ENCODE measurements at places on chromosomes 6 and 20.

- DNase-seq = no peak
Observed at GRCh38 chr20:48070991-48071652, 285.8 kb upstream of the SULF2 start.

DNA sequence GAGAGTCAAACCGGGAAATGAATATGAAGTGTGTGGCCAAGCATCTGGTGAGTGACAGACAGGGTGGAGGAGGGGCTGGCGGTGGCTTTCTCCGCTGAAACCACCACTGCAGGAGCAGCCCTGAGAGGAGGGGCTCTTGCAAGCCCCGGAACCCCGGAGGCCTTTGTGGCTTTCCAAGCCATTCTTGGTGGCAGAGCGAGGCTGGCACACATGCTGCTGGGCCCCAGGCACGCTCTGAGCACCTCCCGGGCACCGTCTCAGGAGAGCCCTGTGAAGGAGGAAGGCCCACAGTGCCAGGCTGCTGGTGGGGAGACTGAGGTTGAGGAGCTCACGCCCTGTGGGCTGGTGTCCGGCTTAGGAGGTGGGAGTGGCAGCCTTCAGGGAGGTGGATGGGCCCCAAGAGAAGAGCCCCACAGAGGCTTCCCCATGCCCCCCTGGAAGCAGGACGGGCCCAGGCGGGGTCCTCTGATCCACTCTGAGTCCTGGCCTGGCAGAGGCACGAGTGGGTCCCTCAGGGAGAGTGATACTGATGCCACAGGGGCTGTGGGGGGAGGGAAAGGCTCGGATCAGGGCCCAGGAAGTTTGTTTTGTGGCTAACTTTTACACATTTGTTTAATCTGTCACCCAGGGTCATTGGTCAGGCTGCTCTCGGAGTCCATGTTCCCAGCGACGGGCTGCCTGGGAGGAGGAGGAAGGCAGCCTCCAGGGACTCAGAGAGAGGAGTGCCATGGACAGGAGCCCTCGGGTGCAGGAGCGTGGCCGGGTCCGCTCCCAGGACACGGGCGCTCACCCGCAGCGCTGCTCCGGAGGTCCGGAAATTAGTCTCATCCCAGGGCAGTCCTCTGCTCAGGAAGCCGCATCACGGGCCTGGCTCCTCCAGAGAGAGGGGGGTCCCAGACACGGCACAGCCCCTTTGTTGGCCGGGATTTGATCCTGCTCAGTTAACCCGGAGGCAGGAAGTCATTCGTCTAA is 170.7 kb downstream of the ERMARD start:
- DNase-seq = no peak

DNA sequence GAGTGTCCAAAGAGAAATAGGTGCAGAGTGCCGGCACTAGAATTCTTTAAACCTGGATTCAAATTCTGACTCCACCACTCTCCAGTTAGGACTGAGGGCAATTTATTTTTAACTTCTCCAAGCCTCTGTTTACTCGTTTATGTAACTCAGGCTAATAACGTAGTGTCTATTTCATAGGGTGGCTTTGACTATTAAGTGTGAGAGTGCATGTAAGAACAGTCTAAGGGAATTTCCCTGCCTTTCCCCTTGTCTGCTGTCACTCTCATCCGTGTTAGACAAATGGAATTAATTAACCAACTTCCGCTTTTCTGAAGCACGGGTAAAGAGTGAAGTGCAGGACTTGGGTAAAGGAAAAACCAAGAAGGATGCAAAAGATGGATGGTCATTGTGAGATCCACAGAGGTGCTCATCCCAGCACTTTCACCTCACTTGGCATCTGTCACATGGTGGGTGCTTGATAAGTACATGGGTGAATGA is 4.1 kb upstream of the ZKSCAN8 start:
- no peak for DNase-seq

DNA sequence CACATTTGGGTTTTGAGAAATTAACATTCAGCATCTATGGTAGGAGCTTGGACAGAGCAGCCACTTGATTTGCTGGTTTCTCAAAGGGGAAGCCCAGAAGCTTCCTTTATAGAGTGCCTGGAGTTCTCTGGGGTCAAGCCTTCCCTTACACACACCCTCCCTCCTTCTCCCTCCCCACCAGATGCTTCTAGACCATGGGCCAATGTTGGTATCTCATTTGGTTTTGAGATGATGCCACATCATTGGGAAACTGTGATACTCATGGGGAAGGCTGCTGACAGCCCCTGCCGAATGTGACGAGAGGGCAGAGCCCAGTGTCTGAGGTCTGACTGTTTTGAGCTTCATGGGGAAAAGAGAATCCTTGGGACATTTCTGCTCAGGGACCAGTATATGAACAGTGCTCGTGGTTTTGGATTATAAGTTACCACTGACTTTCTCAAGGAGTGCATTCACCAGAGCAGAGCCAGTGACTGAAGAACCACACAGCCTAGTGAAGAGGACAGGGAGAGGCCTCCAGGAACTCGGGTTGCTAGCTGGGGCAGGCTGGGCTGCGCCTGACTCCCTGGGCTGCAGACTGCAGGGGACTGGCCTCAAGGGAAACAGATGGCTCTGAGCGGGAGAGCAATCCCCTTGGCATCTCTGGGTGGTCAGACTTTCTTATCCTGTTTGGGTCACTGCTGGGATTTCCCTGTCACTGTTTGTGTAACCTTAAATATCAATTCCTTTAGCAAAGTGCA is 46.4 kb upstream of the CST5 start:
- DNase-seq = no peak

GRCh38 chr6:73204252-73204651 is 21.0 kb downstream of the KHDC1L start:
- no peak for DNase-seq

- peak; percentile 37 for DNase-seq
Observed at GRCh38 chr6:30450909-30451841, 38.1 kb upstream of the HLA-E start.

GRCh38 chr20:64162239-64162910 is 1.9 kb upstream of the MYT1 start:
- DNase-seq = no peak

- no peak for DNase-seq
Observed at GRCh38 chr6:168022488-168023321, 25.2 kb downstream of the KIF25 start.

- no peak for DNase-seq
Observed at GRCh38 chr20:6884114-6884513, 116.6 kb downstream of the BMP2 start.

GRCh38 chr20:47764154-47764733 is 21.0 kb downstream of the SULF2 start:
- no peak for DNase-seq

DNA sequence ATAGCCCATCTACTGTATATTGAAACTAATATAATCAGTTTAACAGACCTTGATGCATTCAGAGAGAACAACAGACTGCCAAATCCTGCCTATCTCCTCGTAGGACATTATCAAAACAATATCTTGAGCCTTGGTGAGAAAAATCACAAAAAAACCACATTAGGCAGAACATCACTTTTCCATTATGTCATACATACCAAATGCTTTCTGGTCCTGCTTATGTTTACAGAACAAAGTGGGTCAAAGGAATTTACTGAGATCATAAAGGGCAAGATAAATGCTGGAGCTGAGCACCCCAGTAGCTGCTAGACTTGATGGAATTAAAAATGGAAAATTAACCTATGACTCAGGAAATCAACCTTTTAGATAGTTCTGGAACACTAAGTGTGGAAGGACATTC is 195.3 kb upstream of the KCNK16 start:
- no peak for DNase-seq

- no peak for DNase-seq
Observed at GRCh38 chr6:20810727-20811108, 276.5 kb downstream of the CDKAL1 start.

DNA sequence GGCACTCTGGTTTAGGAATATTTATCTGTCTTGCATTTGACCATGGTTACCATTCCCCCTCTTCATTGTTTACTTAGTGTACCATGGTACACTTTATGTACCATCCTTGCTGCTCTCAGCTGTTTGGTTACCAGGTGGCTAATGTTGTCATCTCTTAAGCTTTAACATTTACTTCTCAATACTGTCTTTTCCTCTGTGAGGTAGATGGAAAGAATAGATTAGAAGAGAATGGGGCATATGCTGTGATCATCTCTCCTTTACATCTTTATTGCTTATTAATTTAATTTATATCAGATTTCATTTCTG is 109.2 kb downstream of the NCOA3 start:
- DNase-seq = no peak

DNA sequence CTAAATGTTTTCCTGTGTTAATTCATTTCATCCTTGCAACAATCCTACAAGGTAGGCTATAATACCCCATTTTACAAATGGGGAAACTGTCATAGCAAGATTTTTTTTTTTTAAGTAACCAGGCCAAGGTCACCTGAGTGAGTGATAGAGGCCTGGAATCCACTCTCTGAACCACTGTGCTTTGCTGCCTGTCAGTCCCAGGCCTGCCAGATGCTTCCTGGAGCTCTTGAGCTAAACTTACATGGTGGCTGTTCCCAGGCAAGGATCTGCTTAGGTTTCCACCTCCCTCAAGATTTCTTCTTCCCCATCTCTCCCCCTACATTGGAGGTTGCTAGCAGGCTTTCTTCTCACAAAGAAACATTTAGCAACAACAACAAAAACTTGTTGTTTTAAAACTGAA is 32.7 kb upstream of the RNF8 start:
- DNase-seq = no peak

DNA sequence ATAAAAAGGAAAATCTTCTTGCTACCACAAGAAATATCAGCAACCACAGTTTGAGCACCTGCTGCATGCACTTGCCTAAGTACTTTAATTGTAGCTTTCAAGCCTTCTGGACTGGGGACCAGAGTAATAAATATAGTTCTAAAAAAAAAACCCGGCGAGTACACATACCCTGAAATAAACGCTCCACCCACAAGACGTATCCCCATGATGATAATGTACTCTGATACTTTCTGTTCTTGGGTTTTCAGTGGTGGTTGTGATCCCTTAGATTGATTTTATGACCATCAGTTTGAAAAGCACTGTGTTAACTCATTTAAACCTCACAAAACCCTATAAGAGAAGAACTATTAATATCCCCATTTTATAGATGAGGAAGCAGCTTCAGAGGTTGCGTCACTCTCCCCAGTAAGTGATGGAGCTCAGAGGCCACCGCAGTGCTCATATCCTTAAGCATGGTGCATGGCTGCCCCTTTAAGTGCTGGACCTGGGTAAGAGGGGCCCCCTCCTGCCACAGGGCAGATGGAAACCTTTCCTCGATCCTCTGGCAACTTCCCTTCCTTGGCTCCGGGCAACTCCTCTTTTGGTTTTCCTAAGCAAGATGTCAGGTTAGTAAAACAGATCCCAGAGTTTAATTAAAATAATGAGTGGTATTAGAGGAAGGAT is 67.3 kb downstream of the KCNB1 start:
- no peak for DNase-seq

DNA sequence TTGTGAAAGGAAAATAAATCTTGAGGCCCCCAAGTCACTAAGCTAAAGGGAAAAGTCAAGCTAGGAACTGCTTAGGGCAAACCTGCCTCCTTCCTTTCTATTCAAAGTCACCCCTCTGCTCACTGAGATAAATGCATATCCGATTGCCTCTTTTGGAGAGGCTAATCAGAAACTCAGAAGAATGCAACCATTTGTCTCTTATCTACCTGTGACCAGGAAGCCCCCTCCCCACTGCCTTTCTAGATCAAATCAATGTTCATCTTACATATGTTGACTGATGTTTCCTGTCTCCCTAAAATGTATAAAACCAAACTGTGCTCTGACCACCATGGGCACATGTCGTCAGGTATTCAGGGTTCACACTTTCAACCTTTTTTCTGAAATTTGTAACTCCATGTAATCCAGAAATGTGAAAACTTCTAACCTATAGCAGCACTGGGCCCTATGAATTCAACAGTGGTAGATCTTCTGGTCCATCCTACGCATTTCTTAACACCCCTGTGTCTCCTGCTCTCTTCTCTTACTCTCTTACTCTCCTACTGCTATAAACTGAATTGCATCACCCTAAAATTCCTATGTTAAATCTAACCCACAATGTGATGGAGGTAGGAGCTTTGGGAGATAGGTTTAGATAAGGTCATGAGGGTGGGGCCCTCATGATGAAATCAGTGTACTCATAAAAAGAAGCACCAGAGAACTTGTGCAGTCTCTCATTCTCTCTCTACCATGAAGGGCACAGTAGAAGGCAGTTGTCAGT is 89.3 kb downstream of the EPB41L2 start:
- DNase-seq = no peak

DNA sequence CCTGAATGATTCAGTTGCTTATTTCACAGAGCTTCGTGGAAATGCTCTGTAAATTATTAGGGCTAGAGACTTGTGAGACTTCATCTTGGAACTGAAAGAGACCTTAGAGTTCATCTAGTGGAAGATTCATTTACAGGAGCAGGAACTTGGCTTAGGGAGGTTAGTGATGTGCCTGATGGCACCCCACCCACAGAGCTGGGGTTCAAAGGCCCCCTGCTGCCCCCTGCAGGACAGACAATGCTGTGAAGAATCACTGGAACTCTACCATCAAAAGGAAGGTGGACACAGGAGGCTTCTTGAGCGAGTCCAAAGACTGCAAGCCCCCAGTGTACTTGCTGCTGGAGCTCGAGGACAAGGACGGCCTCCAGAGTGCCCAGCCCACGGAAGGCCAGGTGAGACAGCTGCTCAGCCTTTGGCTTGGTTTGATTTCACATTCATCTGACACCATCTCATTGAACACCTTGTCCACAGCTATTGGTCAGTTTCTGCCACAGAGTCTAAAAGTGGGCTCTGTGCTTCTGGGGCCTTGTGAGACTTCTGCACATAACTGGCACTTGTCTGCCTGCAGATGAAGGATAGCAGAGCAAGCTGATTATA is 25.1 kb downstream of the MYBL2 start:
- no peak for DNase-seq

DNA sequence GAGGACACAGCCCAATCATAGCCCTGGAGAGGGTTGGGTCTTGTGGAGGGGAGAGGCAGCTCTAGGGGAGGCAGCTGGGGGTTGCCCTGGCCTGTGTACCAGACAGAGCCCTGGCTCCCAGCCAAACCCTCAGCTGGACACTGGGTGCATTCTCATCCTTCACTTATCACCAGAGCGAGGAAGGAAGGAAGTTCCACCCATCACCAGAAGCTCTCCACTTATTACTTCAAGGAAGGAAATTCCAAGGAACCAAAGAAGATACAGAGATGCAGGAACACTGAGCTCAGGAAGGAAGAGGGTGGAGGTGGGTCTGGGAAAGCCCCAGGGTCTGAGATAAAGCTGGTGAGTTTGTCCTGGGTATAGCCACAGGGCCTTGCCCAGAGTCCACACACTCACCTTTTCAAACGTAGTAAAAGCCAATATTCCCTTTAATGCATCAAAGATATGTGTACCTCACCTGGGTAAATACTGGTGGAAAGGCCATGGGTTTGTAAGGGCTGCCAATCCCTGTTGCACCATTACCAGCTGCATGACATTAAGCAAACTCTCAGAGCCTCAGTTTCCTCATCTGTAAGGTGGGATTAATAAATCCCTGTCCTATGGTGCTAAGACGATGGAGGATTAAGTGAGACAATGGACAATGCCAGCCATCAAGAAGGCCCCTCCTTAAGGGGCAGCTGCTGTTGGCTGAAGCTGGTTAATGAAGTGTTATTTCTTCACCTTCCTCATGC is 109.7 kb upstream of the NAA20 start:
- no peak for DNase-seq

GRCh38 chr6:473768-474452 is 82.4 kb downstream of the IRF4 start:
- no peak for DNase-seq
